ENCODE measurements at places on chromosomes 11 and 22.

DNA sequence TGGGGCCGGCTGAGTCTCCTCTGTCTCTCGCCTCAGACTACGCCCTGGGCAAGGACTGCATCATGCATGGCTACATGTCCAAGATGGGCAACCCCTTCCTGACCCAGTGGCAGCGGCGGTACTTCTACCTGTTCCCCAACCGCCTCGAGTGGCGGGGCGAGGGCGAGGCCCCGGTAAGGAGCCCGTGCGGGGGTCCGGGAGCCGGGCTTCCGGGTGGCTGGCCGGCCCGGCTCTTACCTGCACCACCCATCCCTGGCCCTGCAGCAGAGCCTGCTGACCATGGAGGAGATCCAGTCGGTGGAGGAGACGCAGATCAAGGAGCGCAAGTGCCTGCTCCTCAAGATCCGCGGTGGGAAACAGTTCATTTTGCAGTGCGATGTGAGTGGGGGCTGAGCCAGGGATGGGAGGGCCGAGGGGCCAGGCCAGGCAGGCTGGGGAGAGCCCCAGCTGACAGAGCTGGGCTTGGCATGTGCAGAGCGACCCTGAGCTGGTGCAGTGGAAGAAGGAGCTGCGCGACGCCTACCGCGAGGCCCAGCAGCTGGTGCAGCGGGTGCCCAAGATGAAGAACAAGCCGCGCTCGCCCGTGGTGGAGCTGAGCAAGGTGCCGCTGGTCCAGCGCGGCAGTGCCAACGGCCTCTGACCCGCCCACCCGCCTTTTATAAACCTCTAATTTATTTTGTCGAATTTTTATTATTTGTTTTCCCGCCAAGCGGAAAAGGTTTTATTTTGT lies 4.1 kb upstream of the ANKRD13D start:
- DNase-seq, result no peak

GRCh38 chr22:26174280-26174679 lies 5.0 kb downstream of the SEZ6L start:
- DNase-seq, result peak; percentile 66

- DNase-seq, result no peak
Measured at GRCh38 chr11:14119357-14119756, 156.8 kb downstream of the SPON1 start.

- DNase-seq, result no peak
Measured at GRCh38 chr11:94322501-94322900, 18.1 kb downstream of the IZUMO1R start.

DNA sequence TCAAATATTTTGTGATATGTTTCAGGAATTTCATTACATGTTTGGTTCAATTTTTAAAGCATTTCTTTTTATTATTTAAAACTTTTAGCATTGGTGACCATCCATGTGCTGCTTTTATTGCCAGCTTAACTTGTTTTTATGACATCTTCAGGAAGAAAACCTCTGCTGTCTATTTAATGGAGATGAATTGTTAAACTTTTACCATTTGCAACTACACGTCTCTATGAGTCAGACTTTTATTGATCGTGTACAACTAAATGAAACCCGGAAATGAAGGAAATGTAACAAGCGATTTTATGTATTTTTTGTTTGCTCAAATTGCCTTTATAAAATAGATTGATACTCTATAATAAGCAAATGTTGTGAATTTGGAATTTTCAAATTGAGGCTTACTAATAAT lies 113.0 kb downstream of the PTPRJ start:
- DNase-seq, result no peak

DNA sequence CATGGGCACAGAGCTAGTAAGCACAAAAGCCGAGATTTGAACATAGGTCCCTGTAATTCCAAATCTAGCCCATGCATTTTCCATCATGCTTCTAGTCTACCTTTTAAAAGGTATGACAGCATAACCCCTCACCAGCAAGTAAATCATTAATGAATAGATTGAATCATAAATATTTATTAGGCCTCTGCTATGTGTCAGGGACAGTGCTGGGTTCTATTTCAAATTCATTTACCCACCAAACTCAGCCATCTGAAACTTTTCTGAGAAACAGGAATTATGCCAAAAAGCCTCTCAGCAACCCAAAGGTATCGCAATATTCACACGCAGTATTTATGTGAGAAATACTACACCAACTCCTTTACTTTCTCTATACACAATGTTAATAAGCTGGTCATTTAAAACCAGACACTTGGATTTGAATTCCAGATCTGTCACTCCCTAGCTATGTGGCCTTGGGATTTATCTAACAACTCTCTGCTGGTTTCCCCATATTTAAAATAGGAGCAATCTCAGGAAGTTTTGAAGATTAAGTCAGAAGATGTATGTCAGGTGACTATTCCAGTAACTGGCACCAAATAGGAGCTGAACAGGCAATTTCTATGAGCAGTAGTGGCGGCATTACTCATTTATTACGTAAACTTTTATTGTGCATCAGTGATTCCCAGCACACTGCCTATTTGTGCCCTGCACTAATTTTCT lies 191.4 kb downstream of the TENM4 start:
- no peak for DNase-seq

GRCh38 chr11:110463153-110463552 lies 33.4 kb downstream of the FDX1 start:
- peak; percentile 52 for DNase-seq

DNA sequence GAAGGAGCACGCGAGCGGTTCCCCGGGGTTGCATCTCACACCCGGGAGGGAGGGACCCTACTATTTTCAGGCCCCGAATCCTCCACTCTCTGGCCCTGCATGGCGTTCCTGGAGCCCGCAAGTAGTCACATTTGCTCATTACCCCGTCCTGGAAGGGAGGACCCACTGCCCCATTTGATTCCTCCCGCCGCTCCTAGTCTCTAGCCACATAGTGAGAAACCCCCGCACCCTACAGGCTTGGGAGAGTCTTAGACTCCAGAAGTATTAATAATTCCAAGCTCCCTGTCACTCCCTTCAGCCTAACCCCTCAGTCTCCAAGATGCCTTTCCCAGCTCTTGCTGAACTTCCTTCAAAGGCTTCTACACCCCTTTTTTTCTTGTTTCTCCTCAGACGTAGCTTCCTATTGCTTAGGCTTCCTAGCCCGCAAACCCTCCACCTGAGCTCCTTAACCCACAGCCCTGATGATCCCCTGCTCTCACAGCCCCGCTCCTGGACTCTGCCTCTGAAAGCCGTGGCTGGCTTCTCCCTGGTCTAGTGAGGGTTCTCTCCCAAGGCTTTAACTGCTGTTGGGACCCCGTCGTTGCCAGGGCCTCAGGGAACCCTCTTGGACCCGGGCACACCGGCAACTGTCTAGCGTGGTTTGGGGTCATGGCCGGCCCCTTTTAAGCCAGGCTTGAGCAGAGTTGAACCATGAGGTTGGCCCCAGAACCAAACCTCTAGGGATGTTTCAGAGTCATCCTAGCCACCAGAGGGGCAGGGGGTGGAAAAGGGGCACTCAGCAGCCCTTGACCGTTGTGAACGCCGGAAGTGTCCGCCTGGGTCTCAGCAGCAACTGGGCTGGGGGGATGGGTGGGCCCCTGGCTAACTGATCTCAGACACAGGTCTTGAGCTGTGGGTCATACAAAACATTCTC lies 862 bp downstream of the GGA1 start:
- no peak for DNase-seq

GRCh38 chr22:24040946-24041345 lies 29.8 kb downstream of the CABIN1 start:
- no peak for DNase-seq

- DNase-seq, result no peak
Measured at GRCh38 chr22:20238901-20239675, 29.0 kb downstream of the RTN4R start.

- DNase-seq, result no peak
Measured at GRCh38 chr22:27212617-27213177, 555.3 kb downstream of the MIAT start.

- DNase-seq, result no peak
Measured at GRCh38 chr22:46844606-46845210, 82.3 kb downstream of the TBC1D22A start.

DNA sequence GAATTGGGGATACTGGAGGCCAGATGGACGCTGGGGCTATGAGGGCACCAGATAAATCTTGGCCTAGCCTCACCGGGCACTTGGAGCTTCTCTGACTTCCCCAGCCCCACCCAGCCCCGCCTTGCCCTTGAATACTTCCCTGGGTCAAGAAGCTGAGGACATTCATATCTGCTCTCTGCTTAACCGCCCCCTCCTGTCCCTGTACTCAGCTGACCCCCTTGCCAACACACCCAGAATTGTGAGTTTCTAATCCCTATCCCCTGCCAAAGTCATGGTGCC lies 22.0 kb downstream of the FADS3 start:
- DNase-seq, result no peak

DNA sequence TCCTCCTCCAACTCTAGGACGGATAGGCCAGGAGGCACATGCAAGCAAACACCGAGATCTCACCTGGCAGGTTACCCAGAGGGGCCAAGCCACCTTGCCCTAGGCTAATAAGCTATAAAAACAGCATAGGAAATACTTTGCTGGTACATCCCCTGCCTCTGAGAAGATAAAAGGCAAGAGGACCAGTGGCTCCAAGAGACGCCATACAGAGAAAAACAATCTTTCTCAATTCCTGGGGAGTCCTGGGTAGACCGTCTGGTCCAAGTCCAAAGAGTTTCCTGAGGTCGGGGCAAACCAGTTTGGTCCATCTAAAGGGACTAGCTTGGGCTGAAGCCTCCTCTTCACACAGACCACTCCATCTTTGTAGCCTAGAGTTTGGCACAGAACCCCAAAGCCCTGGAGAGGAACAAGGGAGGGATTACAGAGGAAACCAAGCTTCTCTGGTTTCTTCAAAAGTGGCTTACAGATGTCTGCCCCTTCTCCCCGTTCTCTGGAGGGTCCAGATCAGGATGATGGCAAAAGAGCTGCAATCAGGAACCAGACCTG lies 40.4 kb downstream of the NUMA1 start:
- DNase-seq, result no peak

- DNase-seq, result no peak
Measured at GRCh38 chr11:99937330-99937729, 749.8 kb upstream of the ARHGAP42 start.

DNA sequence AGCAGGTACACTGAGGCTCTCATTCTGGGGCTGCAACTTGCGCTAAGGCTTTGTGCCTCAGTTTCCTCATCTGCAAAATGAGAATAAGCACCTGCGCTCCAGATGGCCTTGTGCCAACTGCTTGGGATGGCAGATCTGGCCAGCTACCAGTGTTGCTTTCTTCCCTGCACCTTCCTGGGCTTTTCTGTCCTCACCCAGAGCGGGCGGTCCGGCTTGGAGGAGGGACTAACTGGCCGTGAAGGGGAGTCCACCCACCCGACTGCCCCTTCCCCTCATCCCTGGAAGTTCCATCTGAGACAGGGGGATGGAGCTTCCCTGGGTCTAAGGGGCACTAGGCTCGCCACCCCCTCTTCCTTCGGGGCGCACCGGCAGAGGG lies 3.5 kb downstream of the SLC16A8 start:
- no peak for DNase-seq

GRCh38 chr22:47152938-47153337 lies 390.5 kb downstream of the TBC1D22A start:
- DNase-seq, result no peak

- no peak for DNase-seq
Measured at GRCh38 chr11:104442321-104442720, 278.4 kb upstream of the PDGFD start.

- DNase-seq, result no peak
Measured at GRCh38 chr11:1943576-1943975, 3.6 kb upstream of the MRPL23 start.

- no peak for DNase-seq
Measured at GRCh38 chr11:2395856-2396255, 4.7 kb upstream of the TSSC4 start.

- no peak for DNase-seq
Measured at GRCh38 chr11:14374922-14375830, 16.2 kb upstream of the RRAS2 start.

- DNase-seq, result no peak
Measured at GRCh38 chr22:44074337-44074984, 50.4 kb downstream of the PARVB start.

GRCh38 chr22:42805998-42806830 lies 50.9 kb downstream of the ARFGAP3 start:
- no peak for DNase-seq

DNA sequence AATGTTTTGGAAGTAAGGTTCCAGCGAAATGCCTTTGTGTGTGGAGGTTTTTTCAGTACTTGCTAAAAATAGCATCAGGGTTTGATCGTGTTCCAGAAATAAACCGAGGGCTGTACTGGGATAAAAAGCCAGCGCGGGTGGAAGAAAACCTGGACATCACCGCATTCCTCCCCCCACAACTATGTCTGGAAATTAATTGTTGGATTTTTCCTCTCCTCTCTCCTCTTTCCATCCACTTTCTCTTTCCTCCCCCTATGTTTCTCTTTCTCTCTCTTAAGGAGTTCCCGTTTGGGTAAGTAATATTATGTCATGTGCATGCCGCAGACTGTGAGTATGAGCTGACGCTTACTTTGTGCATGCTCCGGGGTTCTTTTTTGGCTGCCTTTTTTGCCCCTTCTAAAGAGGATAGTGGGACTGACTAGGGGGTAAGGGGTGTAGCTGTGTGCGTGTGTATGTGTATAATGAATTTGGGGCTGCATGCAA lies 104.2 kb upstream of the HSD17B12 start:
- no peak for DNase-seq

DNA sequence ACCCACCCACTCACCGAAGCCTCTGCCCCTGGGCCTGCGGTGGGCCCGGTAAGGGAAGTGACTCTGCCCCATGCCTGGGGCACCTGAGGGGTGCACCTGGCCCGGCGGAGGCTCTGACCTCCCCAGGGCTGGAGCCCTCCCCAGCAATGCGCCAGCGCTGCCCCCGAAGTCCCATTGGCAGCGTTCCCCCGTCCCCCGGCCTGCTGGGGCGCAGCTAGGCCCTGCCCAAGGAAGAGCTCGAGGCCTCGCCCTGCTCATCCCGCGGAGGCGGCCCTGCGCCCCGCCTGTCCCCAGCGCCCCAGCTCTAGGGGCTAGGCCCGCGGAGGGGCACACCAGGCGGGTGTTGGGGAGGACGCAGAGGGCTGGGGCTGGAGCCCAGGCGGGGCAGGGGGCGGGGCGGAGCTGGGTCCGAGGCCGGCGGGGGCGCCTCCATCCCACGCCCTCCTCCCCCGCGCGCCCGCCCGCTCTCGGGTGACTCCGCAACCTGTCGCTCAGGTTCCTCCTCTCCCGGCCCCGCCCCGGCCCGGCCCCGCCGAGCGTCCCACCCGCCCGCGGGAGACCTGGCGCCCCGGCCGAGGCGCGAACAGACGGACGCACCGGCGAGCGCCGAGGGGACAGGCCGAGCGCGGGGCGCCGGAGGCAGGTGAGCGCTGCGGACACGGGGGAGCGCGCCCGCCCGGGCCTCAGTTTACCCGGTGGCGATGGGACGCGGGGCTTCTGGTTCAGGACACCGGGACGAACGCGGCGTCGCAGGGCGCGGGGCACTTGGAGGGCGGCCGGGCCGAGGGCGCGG lies at the start of gene EPS8L2:
Gene EPS8L2, plus strand, starts transcription at position 586 of the 793 bp plus-strand sequence. CDS start 3,177 bp downstream, outside the sequence.
- DNase-seq, result no peak

Measured in SHP77 (cell line).